ENCODE measurements at places on chromosomes 7 and 10.

GRCh38 chr10:15452545-15452944 is 81.5 kb upstream of the FAM171A1 start:
- DNase-seq = no peak

- DNase-seq = no peak
These were observed 4.6 kb downstream of the MARVELD1 start for GRCh38 chr10:97718178-97718577.

DNA sequence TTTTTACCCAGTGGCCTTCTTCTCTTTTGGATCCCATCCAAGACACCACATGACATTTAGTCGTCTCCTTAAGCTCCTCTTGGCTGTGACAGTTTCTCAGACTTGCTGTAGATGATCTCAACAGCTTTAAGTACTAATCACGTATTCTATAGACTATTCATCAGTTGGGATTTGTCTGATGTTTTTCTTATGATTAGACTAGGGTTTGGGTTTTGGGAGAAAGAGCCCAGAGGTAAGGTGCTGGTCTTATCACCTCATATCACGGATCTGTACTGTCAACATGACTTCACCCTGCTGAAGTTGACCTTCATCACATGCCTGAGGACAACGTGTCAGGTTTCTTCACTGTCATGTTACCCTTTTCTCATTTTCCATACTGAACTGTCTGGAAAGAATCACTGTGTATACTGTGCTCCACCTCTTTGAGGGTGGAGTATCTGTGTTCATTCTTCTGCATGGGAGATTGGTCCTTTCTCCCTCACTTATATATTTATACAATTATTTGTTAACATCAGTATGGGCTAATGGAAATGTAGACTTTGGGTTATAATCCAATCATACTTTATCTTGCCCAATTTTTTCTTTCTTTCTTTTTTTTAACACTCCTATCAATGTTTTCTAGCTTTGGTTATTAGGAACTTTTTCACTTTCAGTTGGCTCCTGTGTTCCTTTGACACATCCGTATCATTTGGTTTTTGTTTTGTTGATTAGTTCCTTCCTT is 6.4 kb upstream of the HKDC1 start:
- no peak for DNase-seq

DNA sequence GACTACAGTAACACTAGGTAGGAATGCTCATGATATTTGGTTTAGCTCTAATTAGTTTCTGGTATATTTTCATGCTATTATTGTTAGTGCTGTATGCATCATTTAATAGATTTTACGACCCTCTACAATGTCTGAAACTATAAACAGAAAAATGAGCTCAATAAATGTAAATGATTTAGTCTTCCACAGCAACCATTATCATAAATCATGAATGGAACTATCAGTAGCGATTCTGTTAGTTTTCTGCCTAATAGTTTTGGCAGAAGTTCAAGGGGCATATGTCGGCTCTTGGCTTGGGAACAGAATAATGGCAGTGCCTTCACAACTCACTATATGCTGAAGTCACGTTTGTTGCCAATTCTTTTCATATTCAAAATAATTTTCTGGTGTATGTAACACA is 494.8 kb downstream of the PARD3 start:
- DNase-seq = no peak

All from T1000 (cell line).